Stimulated activated CD8-positive, alpha-beta memory T cell treated with anti-CD3 and anti-CD28 coated beads, Interleukin-4, amount 100 ng/mL, for 48 hours (primary cell): ENCODE measurements at places on chromosomes 12 and 14.

DNA sequence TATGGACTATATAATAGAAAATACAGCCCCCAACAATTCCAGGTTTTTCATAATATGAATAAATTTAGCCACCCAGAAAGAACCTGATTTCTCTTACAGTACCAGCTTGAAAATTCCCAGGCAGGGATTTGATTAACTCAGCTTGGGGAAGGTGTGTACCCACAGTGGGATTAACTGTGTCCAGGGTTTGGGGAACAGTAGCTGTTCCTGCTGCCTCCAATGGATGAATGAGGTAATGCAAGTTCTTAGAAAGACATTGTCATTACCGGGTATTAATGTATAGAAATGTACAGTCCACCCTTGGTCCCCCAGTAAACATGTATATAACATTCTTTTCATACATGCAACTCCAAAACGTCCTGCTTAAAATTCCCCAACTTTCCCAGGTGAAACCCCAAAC, 115.6 kb downstream of the LRIG3 start:
- no peak for DNase-seq

GRCh38 chr12:848173-848865, 95.9 kb downstream of the WNK1 start:
- no peak for DNase-seq

- DNase-seq: no peak
These were observed 65.1 kb upstream of the GPHB5 start for GRCh38 chr14:63383776-63384367.

- no peak for DNase-seq
These were observed 127.4 kb upstream of the ATP2B1 start for GRCh38 chr12:89836026-89836425.

GRCh38 chr12:101847325-101847724, 16.6 kb upstream of the GNPTAB start:
- DNase-seq: no peak

- no peak for DNase-seq
These were observed 274.1 kb downstream of the PCNX1 start for GRCh38 chr14:71181215-71182003.

DNA sequence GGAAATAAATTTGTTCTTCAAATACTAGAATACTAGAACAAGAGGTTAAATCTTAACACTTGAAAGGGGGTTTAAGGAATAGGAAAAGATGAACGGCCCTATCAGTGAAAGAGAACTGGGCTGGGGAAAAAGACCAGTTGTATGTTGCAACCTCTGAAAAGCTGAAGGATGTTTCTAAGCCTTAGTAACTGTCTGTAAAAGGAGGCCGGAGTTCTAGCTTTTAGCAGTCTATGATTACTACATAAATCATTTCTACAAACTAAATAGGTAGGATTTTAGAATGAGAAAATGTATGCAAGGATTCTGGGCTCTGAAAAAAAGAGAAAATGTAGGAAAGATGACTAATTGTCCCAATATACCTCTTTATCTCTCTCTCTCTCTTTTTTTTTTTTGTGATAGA, 4.9 kb downstream of the CERS5 start:
- no peak for DNase-seq
